ENCODE measurements at places on chromosomes 2 and 18.

DNA sequence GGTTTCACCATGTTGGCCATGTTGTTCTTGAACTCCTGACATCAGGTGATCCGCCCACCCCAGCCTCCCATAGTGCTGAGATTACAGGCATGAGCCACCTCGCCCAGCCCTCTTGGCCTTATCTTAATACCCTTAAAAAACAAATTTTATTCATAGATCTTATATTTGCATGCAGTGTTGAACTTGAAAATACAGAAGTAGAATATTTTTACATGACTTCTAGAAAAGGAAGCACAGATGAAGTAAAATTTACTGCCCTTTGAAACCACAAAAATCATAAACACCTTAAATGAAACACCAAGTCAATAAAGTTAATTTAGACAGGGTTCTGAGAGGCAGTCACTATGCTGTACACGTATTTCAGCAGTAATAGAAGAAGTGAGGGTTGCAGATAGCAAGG, 145.7 kb downstream of the CERS6 start:
- DNase-seq: peak; percentile 73

DNA sequence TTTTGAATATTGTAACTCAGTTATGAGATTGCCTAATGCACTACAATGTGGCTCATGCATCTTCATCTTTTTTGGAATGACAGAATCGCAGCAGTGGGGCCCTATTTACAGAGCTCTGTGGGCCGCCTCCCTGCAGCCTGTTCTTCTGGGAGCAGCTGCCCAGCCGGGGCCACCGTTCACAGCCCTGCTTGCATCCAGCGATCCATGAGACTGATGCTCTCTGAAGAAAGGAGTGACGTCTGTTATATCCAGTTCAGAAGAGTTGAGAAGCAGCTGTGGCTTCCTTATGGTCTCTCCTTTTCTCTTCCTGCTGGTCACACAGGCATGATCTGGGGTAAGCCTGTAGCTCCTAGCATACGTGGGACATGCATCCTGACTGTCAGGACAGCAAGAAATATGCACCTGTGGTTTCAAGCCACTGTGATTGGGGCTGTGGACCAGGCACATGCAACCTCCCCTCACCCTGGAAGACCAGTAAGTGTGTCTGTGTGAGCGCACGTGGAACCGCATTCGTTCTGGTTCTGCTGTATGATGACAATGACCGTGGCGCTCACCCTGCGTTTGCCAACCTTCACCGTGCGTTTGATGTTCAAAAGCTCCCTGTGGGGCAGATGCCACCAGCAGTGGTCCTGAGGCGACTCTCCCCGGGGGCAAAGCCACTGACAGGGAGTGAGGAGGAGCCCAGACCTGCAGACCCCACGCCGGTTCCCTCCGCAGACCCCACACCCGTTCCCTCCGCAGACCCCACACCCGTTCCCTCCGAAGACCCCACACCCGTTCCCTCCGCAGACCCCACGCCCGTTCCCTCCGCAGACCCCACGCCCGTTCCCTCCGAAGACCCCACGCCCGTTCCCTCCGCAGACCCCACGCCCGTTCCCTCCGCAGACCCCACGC, 189.8 kb downstream of the TMEM18 start:
- DNase-seq: no peak

DNA sequence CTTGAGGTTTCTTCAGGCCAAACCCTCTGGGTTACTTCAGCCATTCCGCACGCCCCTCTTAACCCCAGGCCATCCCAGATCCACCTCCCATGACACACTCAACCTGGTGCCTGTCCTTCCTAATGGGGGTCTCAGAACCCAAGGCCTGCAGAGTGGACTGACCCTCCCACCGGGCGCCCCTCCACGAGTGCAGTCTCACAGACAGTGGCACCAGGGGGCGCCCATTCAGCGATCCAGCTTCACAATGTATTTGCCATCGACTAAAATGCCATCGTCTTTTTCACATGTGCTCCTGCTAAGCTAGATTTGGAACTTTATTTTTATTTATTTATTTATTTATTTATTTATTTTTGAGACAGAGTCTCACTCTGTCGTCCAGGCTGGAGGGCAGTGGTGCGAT, 38.5 kb downstream of the INPP5D start:
- DNase-seq: no peak

DNA sequence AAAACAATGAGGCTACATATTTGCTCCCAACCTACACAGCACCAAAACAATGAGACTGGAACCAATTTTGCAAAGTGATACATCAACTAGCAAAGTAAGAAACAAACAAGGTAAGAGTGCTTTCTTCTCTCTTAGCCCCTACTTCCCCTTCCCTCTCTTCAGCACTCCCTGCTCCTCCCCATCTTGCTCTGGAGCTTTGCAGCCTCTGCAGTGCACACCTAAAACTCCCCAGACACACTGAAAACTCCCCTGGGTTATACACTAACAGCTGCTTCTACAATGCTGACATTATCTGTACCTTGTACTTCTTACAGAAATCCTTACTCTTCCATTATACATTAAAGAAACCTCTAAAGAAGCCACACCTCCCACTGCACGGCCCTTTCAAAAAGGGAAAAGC, 93.7 kb downstream of the RBMS1 start:
- no peak for DNase-seq

DNA sequence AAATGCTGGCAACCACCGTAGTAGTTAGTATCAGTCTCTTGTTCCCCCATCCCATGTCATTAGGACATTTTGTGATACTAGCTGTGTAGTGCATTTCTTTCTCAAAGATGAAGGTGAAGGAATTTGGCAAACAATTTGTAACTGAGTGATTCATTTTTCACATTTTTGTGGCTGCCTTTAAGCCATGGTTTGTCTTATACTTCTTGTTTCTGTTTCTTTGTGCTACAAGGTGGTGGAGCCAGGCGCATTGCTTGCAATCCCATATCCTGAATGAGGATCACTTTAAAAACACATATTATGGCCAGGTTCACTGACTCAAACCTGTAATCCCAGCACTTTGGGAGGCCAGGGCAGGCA, 40.6 kb downstream of the GPD2 start:
- DNase-seq: no peak

GRCh38 chr2:52467189-52467588, 1300.4 kb upstream of the CHAC2 start:
- no peak for DNase-seq

GRCh38 chr2:26429779-26430578, 28.3 kb downstream of the DRC1 start:
- no peak for DNase-seq

DNA sequence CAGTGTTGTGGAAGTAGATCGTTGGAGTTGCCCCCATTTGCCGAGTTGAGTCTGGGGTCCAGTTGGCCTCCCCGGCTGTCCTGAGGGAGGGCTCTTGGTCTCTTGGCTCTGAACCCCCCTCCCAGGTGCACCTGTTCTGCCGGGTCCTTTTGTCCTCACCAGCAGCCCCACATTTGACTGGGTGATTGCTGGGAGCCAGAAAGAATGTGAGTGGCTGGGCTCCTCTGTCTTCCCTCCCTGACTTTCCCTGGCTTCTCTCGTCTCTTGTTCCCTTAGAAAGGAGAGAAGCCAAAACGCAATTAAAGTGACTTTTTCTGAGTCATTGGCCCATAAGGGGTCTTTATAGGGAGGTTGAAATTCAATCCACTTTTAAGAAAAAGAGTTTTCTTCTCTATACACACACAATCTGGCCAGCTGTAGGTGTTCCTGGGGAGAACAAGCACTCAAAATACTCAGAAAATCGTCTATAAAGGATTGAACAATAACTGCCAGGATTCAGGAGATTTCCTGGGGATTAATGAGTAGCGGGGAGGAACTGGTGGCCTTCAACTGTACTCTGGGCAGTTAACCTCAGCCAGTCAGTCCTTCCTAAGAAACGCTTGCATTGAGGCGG, 131.0 kb downstream of the TMEM182 start:
- no peak for DNase-seq

DNA sequence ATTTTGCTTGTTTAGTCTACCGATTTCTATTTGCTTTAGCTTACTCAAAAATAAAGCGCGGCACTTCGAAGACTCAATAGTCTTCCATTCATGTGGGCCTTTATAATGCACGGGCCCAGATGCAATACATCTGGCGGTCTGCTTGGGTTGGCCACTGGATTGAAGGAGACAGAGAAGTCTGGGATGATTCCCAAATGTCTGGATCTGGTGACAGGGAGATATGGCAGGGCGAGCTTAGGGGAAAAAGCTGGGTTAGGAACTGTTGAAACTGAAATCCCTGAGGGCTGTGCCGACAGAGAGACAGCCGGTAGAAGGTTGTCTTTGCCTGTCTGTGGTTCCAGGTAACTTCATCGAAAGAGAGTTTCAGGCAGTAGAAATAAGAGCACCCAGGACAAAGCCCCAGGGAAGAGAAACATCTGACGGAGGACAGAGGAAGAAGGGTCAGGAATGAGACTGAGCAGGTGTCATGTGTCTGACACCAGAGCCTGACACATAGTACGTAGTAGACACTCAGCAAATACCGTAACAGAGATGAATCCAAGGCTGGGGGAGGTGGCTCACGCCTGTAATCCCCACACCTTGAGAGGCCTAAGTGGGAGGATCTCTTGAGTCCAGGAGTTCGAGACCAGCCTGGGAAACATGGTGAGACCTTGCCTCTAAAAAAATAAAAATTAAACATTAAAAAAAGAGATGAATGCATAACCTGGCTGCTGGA, 13.6 kb downstream of the CLUL1 start:
- no peak for DNase-seq

DNA sequence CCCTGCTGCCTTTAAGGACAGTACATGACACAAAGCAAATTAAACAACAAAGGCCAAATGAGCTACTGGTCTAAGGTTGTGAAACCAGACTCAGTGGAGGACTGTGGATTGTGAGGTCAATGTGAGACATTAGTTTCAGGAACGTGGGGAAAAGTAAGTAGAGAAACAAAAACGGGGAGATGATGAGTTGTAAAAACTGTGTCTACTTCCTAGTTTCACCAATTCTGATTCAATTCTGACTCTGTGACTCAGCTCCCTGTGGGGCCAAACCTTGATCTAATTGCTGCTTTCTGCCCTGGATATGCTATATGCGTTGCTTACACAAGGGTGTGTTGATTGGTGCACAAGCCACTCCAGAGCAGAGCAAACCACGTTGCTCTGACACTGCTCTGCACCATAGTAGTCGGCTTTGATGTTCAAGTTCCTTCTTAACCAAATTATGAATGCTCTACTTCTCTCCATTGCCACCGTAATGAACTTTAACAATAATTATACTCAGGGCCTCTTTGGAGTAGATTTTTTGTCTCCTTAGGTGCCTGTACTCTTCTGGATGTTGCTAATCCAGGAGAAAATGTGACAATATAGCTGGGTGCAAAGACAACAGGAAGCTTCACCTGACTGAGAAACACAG, 1640.1 kb upstream of the CELF4 start:
- DNase-seq: no peak

DNA sequence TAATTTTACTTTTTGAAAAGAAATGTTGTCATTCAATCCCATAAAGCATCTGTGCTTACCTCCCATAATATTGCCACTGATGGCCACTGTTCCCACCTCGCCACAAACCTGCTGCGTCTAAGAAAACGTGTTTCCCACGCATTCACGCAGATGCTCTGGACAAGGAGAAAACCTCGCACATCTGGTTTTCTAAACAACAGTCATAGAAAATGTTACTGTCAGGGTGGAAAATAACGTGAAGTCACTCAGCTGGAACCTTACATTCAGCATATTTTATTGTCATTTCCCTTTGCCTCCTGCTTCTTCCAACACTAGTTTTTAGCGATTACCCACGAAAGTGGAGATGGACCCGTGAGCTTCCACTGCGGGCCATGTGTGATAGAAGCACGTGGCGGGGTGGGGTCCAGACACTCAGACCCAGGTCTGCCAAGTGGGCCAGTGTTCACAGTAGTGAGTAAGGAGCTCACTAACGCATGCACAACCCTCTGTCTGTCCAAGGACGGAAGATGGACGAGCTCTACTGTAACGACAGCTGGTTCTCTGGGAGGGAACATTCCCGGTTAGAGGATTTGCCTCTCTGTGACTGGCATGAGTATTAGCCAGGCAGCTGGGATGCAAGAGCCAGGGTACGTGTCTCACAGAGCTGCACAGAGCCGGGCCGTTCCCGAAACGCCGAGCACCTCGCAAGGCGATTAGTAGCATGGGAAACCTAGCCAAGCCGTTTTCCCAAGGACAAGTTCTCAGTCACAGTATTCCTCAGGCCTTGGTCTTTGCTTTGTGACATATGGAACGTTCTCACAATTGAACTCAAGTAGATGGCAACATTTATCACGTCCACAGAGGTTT, 94.5 kb downstream of the MTCL1 start:
- DNase-seq: no peak

GRCh38 chr2:150174056-150174805, 313.2 kb downstream of the RND3 start:
- no peak for DNase-seq

GRCh38 chr2:214575465-214575864, 164.6 kb downstream of the VWC2L start:
- no peak for DNase-seq

- no peak for DNase-seq
Observed at GRCh38 chr2:104756118-104756517, 97.8 kb upstream of the POU3F3 start.

DNA sequence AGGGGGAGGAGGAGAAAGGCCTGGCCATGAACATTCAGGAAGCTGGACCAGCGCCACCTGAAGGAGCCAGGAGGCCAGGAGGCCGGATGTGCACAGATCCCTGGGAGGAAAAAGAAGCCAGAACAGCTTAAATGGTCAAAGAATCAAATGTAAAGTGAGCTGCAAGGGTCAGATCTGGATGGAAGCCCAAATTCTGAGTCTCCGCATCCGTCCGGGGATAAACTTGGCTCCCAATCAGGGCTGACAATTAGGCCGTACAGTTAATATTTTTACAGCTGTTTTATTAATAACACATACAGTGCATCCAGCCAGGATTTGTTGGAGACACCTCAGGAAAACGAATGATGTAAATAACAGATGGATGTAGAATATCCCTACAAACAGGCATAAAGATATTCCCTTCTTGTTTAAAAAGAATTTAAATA, 495.1 kb upstream of the TCF4 start:
- DNase-seq: no peak

GRCh38 chr2:186101616-186102015, 363.0 kb downstream of the FSIP2 start:
- DNase-seq: no peak

GRCh38 chr2:53315149-53315548, 452.5 kb upstream of the CHAC2 start:
- DNase-seq: no peak

- no peak for DNase-seq
Observed at GRCh38 chr18:29560270-29560669, 1383.3 kb upstream of the CDH2 start.

DNA sequence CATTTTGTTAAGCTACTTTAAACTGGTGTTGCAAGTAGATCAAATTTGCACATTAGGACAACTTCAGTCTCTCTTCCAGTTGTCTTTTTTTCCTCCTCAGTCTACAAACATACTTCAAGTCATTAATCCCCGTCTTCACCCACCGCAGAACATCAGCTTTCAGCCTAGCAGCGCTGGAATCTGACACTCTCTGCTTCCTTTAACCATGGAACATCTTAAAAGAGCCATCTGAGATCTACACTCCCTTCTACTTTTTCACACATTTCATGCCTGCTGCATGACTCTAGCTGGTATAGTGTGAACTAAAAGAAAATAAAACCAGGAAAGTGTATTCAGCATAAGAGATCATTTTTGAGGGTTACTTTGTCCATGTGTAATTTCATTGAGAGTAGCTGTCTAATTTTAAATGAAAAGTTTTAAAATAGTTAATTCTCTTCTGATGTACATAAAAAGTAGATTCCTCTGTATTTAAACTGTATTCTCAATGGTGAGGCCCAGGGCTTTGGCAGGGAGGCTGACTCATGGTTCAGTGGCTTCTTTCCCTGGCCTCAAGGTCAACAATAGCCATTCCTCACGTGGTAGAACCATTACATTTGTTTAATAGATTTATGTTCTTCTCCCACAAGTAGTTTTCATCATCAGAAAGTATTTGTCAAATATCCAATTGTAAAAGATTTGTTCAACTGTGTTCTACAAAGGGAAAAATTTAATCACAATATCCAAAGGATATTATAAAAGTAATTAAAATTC, 16.5 kb downstream of the SGPP2 start:
- DNase-seq: no peak
